ENCODE measurements at places on chromosomes 1 and 21.
A peak's percentile ranks its signal among the peaks of the same experiment; 100 is the strongest.

GRCh38 chr1:64983110-64983509 is 16.8 kb upstream of the JAK1 start:
- no peak for DNase-seq

DNA sequence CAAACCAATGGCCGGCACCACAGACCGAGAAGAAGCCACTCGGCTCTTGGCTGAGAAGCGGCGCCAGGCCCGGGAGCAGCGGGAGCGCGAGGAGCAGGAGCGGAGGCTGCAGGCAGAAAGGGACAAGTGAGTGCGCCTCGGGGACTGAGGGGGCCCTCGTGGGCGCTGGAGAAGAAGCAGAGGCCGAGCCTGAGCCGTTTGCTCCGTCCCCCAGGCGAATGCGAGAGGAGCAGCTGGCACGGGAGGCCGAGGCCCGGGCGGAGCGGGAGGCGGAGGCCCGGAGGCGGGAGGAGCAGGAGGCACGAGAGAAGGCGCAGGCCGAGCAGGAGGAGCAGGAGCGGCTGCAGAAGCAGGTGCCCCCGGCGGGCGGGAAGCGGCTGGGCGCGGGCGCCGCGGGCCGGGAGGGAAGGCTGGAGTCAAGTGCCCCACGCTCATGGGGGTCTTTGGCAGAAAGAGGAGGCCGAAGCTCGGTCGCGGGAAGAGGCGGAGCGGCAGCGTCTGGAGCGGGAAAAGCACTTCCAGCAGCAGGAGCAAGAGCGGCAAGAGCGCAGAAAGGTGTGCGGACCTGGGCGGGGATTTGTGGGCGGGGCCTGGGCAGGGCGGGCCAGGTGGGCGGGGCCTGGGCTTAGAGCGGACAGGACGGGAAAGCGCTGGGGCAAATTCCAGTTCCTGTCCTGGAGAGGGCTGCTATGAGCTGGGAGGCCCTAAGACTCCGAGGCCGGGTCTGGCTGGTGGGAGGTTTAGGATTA is 22.7 kb downstream of the MAP7D1 start:
- DNase-seq: peak; percentile 90

GRCh38 chr1:79264975-79265818 is 258.7 kb upstream of the ADGRL4 start:
- no peak for DNase-seq

GRCh38 chr1:228241259-228241658 is 33.4 kb downstream of the OBSCN start:
- no peak for DNase-seq

DNA sequence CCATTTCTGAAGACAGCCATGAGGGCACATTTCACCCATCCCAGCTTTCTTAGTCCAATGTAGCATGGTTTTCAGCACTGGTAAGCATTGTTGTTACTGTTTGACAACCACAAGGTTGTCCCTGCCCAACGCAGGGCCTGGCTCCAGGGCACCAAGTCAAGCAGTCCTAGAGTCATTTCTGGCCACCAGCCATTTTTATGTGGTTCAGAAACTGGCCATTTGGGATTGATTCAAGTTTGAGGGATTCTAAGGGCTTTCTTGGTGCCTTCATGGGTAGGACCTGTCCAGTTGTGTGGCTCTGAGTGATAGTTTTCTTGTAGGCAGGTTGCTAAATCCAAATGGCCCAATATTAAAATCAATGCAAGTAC is 535.4 kb upstream of the USP24 start:
- no peak for DNase-seq

DNA sequence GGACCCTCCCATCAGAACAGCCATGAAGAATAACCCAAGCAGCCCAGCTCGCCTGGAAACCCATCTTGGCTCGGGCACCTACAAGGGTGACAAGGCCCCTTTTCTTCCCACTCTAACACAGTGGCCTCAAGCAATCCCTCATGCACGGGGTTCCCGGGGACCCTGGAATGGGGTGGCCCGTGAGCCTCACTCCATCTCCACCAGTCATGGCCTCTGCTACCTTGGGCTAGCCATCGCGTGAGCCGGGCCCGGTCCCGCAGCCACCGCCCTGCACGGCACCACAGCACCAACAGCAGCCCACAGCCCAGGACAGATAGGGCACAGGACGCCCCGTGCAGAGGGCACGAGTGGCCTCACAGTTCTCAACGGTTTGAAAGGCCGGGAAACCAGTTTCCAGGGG is 19.0 kb downstream of the WDR4 start:
- no peak for DNase-seq

- DNase-seq: no peak
Observed at GRCh38 chr1:34975771-34976170, 9.4 kb downstream of the TMEM35B start.

DNA sequence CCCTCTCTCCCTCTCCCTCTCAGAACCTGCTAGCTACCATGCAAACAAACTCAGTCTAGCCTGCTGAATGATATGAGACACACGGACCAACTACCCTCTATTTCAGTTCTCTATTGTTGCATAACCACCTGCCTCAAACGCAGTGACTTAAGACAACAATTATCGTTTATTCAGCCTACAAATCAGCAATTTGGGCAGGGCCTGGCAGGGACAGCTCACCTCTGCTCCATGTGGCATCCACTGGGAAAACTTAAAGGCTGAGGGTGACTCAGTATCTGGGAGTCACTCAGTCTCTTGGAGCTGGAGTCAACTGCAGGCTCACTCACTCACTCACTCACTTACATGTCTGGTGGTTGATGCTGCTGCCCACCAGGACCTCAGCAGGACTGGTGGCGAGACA is 121.3 kb downstream of the SEC16B start:
- DNase-seq: no peak

- no peak for DNase-seq
Observed at GRCh38 chr1:180836449-180836848, 76.2 kb upstream of the KIAA1614 start.

GRCh38 chr1:25799935-25800702 is at the start of gene SELENON:
TSS of gene SELENON (plus strand) at chr1:25800193. CDS start at chr1:25800231, 38 bp downstream.
- DNase-seq: peak; percentile 85

DNA sequence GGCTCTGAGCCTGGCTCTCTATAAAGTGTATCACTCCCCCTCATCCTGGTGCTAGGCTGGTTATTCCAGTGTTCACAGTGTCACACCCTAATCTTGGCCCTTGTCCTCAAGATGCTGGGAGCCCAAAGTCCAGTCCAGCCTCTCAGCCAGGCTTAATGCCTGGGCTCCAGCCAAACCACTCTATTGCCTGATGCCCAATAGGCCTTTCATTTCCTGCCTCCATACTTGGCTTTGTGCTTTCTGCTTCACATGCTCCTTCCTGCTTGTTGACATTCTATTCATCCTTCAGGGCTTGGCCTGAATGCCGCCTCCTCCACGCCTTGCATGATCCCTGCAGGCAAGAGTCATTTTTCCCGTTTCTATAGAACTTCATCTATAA is 1.7 kb downstream of the KLHDC8A start:
- peak; percentile 94 for DNase-seq

DNA sequence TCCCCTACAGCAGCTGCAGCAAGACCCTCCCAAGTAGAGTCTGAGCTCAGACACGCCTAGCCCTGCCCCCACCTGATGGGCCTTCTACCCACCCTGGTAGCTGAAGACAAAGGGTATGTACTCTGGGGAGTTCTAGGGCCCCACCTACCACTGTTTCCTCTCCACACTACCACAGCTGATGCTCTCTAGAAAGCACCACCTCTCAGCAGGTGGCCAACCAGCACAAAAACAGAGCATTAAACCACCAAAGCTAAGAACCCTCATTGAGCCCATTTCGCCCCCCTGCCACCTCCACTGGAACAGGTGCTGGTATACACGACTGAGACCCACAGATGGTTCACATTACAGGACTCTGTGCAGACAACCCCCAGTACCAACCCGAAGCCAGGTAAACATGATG is 258.9 kb downstream of the SETD4 start:
- peak; percentile 19 for DNase-seq

- no peak for DNase-seq
Observed at GRCh38 chr1:210770396-210770984, 363.5 kb downstream of the KCNH1 start.

GRCh38 chr1:38092256-38092655 is 45.7 kb upstream of the POU3F1 start:
- DNase-seq: no peak

GRCh38 chr1:226082959-226083301 is 20.4 kb downstream of the H3-3A start:
- peak; percentile 64 for DNase-seq

DNA sequence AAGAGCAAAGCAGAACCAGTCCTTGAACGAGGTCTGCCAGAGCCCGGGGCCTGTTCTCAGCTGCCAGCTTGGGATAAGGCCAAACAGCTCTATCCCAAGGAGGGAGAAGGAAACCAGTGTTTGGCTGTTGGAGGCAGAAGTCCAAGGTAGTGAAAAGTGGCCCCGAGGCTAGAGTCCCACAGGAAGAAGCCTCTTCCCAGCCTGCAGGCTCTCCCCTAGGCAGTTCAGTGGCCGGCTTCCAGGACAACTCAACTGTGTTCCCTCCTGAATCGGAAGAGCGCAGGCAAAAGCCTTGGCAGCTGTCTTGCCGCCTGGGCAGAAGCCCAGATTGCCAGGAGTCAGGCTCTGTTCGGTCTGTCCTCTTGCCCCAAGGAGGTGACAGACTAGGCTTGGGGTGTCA is 19.3 kb downstream of the QSOX1 start:
- peak; percentile 89 for DNase-seq

DNA sequence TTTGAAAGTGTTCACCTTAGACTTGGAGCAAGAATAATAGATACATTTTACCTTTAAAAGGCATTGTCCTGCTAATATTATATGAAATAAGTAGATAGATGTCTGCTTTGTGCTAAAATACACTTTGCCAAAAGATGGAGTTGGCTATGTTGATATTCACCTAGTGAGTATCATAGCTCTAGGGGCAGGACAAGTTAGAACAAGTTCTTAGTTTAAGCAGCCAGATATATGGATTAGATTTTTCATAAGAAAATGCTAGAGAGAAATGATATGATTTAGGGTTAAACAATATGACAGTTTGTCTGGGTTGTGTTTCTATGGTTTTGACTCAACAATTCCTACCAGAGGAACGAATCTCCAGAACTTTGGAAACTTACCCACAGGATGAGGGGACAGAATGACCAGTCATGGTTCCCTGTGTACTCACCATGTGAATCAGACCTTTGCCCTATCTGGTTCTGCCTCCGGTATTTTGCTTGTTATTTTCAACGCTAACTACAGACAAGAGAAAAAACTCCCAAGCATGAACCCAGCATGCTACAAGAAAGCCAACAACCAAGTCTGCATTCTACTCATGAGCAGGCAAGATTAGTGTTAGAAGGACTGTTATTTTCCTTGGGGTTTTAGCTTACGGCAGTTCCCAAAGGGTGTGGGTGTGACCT is 1.7 kb downstream of the F5 start:
- DNase-seq: no peak

GRCh38 chr21:15894596-15894995 is 164.8 kb downstream of the USP25 start:
- no peak for DNase-seq

GRCh38 chr1:94032637-94033036 is 88.3 kb downstream of the ABCA4 start:
- no peak for DNase-seq

GRCh38 chr21:38839328-38840286 is 33.9 kb downstream of the ETS2 start:
- DNase-seq: no peak

GRCh38 chr21:39788383-39788782 is 43.4 kb downstream of the IGSF5 start:
- DNase-seq: peak; percentile 92

DNA sequence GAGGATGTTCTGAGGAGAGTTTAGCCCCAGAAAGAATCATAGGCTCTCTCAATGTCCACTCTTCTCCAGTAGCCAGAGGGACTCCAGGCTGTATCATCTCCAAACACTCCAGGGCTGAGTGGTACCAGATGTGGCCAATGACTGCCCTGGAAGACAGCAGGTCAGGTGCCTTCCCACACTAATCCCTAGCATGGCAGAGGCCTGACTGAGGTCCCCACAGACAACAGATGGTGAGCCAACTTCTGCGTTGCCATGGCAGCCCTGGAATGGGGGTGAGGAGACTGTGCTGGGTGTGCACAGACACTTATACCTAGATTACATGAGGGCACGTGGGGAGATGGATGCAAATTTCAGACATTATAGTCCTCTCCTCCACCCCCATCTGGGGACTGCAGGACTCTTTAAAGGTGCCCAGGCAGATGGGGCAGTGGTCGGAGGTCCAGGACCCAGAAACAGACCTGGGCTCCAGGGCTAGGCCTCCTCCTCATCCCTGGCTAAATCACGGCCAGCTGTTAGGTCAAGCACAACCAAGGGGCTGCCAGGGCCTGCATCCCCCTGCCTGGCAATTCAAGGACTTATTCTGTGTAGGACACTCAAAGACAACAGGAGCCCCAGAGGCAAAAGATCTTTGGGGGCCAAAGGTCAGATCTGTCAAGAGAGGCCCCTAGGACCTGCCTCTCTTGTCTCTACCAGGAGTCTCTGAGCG is 42.9 kb downstream of the CAMK2N1 start:
- no peak for DNase-seq

DNA sequence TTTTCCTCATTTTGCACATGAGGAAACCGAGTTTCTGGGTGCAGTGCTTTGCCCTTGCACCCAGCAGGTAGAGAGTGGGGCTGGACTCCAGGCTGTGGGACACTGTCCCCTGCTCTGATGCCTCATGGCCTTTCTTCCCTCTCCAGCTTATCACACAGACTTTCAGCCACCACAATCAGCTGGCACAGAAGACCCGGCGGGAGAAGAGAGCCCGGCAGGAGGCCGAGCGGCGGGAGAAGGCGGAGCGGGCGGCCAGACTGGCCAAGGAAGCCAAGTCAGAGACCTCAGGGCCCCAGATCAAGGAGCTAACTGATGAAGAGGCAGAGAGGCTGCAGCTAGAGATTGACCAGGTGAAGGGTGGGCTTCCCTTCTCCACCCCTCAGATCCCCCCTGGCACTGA is 19.0 kb downstream of the KDF1 start:
- no peak for DNase-seq

GRCh38 chr1:32709075-32709474 is 6.5 kb upstream of the SYNC start:
- no peak for DNase-seq

DNA sequence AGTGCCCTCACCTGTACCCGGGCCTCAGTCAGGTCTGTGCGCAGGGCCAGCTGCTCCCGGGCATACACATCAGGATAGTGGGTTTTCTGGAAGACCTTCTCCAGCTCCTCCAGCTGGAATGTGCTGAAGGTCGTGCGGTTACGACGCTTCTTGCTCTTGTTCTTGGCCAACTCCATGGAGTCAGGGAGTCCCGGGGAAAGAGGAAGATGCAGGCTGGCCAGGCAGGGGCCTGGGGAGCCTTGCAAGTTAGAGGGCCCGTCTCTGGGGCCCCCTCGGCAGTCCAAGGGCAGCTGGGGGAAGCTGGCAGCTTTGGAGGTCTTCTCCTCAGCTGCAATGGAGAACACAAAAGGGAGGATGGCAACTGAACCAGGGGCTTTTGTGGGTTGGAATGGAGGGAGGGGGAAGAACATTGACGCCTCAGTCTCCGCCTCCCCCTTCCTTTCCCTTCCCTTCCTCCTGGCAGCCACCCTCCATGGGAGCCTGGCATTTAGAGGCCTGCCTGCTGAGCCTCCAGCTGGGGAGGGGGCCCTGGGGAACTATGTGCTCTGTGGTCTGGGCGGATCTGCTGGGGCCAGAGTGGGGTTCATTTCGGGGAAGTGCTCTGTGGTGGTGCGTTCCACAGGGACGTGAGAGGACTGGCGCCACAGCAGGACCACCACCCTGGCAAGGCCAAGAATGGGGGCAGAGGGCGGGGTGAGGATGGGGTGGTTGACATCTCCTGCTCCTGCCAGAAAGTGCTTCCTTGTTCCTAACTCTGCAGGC is 5.7 kb downstream of the ALX3 start:
- DNase-seq: no peak

- DNase-seq: no peak
Observed at GRCh38 chr1:65163201-65163805, 15.3 kb downstream of the AK4 start.

- DNase-seq: no peak
Observed at GRCh38 chr1:100074604-100075395, 57.9 kb downstream of the SASS6 start.

- peak; percentile 86 for DNase-seq
Observed at GRCh38 chr1:28091043-28091781, 2.8 kb upstream of the EYA3 start.

All from stomach (tissue), 19 donors.